Testis (tissue), 5 donors: ENCODE measurements at places on chromosomes 5 and 9. TPM values are rescaled to one million over a fixed set of nuclear protein-coding genes. Genes with fewer than 3 reads are reported as not detected.

FOXD1 gene
- 7.4 TPM for total RNA-seq

FABP6 gene
- 0.94 TPM for total RNA-seq

IRX2 gene
- 15.1 TPM for total RNA-seq

SPINK6 gene
- total RNA-seq = not detected

CMBL gene
- 4.3 TPM for total RNA-seq

ARHGEF39 gene
- 2.2 TPM for total RNA-seq

FAT2 gene
- 10.3 TPM for total RNA-seq

CDK9 gene
- 163 TPM for total RNA-seq

CDH6 gene
- 0.68 TPM for total RNA-seq

HK3 gene
- 6.4 TPM for total RNA-seq

- no peaks in the 10 kb centered on the region for H3K4me1 ChIP-seq
- peak; percentile 31 for DNase-seq
- no peaks in the 10 kb centered on the region for H3K27me3 ChIP-seq
- no peak overlapping the region for H3K27ac ChIP-seq
- H3K4me3 ChIP-seq = no peak overlapping the region
These were observed 68.7 kb upstream of the CTSL start for GRCh38 chr9:87657190-87657589.

DNA sequence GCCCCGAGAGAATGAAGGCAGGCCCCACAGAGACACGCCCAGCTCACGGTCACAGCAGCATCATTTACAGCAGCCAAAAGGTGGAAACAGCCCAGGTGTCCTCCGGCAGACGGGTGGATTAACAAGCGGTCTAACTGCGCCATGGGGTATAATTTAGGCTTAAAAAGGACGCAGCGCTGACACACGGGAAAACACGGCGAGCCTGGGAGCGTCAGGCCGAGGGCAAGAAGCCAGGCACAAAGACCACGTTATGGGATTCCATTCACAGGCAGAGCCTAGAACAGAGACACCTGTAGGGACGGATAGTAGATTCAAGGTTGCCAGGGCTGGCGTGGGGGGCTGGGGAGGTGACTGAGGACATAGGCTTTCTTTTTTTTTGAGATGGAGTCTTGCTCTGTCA lies 36.9 kb upstream of the TMEM250 start:
- H3K27ac ChIP-seq = no peak overlapping the region
- no peaks in the 10 kb centered on the region for H3K36me3 ChIP-seq
- DNase-seq = no peak
- no peaks in the 10 kb centered on the region for H3K27me3 ChIP-seq

DNA sequence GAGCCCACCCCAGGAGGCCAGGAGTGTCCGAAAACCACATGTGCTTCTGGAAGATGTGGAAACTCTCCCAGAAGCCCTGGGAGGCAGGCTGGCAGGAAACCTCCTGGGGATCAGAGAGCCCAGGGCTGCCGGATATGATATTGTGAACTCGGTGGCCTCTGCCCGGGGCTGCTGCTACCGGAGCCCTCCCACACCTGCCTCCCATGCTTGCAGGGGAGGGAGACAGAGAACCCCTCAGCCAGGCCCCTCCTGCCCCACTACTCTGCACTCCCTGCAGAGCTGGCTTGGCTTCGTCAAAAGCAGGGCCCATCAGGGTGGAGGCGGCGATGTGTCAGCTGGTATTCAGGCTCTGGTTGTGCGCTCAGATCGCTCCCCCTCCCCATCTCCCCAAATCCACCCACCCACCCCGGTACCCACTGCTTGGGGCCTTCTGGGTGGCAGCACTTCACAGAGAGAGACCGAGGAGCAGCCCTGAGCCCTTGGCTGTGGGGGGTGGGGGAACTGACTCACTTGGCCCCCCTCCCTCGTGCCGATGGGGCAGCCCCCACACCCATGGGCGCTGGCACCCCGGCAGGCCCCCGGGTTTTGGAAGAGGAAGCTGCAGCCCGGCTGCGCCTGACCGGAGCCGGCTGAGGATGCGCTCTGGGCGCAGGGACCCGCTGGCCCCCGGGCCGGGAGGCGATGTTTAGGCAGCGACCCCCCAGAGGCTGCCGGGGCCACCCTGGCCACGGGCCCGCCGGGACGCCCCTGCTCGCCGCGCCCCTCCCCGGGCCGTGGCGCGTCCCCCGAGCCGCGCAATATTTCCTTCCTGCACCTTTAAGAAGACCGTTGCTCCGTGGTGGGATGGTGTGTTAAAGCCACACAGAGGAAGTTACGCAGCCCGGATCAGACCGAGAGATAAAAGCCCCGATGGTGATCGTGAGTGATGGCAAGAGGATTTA lies 786 bp upstream of the NTNG2 start:
- H3K4me3 ChIP-seq = peak overlapping the region; percentile 54
- no peaks in the 10 kb centered on the region for H3K27me3 ChIP-seq
- no peak overlapping the region for H3K27ac ChIP-seq
- peak; percentile 58 for DNase-seq
- no peaks in the 10 kb centered on the region for H3K36me3 ChIP-seq

- no peaks in the 10 kb centered on the region for H3K27me3 ChIP-seq
- H3K27ac ChIP-seq = no peak overlapping the region
- H3K4me3 ChIP-seq = no peak overlapping the region
- no peaks in the 10 kb centered on the region for H3K4me1 ChIP-seq
These were observed 188.1 kb downstream of the RFX3 start for GRCh38 chr9:3337515-3338225.

DNA sequence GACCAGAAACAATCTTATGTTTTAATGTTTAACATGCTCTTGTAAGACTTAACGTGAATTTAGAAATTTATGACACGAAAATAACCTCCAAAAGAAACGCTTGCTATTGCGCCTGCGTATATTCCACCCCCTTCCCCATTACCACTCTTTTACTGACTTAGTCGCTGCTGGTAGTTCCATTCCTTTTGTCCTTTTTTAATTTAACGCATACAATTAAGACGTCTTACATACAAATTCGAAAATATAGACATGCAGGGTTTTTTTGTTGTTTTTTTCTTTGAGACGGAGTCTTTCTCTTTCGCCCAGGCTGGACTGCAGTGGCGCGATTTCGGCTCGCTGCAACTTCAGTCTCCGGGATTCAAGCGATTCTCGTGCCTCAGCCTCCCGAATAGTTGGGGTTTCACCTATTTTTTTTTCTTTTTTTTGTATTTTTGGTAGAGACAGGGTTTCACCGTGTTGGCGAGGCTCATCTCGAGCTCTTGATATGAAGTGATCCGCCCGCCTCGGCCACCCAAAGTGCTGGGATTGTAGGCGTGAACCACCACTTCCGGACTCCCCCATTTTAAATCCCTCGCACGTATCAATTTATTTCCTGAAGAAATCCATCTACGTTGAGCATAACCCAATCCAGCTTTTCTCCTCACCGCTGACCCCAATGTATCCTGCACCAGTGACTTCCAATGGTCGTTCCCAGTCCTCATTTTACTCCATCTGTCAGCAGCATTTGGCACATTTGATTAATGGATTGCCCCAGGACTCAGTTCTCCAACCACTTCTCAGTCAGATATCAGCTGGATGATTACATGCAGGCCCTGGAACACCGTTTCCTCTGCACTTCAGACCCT lies 684 bp upstream of the MED7 start:
- no peaks in the 10 kb centered on the region for H3K27me3 ChIP-seq
- H3K4me3 ChIP-seq = peak overlapping the region; percentile 92
- DNase-seq = peak; percentile 64
- H3K4me1 ChIP-seq = peaks cover 8% of the 10 kb centered on the region

- DNase-seq = peak; percentile 44
- H3K4me1 ChIP-seq = peaks cover 5% of the 10 kb centered on the region
- no peaks in the 10 kb centered on the region for H3K36me3 ChIP-seq
- no peaks in the 10 kb centered on the region for H3K27me3 ChIP-seq
- peak overlapping the region; percentile 90 for H3K27ac ChIP-seq
- peak overlapping the region; percentile 86 for H3K4me3 ChIP-seq
These were observed 661 bp upstream of the SLC25A51 start for GRCh38 chr9:37904445-37905130.

DNA sequence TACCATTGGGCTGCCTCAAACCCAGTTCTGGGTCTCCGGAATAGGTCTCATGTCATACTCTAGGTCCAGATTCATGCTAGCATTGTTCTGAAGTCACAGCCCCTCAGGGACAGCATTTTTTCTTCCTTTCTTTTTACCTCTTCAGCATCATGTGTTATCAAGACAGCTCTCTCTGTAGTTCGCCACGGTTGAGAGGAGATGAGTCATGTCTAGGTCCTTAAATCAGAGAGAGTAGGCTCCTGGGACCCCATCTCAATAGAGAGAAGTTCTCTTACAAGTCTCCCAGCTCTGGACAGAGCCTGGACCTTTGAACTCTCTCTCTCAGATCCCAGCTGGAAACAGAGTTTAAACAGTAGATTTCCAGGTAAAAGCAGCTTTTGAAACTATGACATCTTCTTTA lies 332.4 kb upstream of the CD180 start:
- H3K4me3 ChIP-seq = no peak overlapping the region
- H3K27ac ChIP-seq = no peak overlapping the region
- no peaks in the 10 kb centered on the region for H3K36me3 ChIP-seq
- H3K4me1 ChIP-seq = no peaks in the 10 kb centered on the region
- no peak for DNase-seq

DNA sequence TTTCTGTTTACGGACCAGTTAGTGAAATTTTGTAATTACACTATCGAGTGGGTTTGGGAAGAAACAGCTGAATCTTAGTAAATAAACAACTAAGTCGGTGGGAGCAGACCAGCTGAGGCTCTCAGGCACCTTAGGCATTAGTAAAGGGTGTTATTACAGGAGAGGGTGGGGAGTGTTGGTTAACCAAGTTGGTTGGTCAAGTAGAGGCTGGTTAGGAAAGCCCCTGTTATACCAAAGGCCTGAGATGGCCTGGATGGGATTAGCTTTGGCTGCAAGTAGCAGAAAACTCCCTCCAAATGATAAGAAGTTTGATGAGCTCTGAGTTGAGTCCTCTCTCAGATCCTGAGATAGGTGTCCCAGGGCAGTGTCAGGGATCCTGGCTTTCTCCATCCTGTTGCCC lies 81.3 kb downstream of the PPARGC1B start:
- H3K4me1 ChIP-seq = peaks cover 6% of the 10 kb centered on the region
- H3K27me3 ChIP-seq = no peaks in the 10 kb centered on the region
- H3K4me3 ChIP-seq = no peak overlapping the region
- H3K27ac ChIP-seq = no peak overlapping the region

- no peaks in the 10 kb centered on the region for H3K36me3 ChIP-seq
- no peak overlapping the region for H3K27ac ChIP-seq
- no peak for DNase-seq
- no peak overlapping the region for H3K4me3 ChIP-seq
- no peaks in the 10 kb centered on the region for H3K27me3 ChIP-seq
These were observed 517.0 kb downstream of the AGTPBP1 start for GRCh38 chr9:85224729-85225128.

DNA sequence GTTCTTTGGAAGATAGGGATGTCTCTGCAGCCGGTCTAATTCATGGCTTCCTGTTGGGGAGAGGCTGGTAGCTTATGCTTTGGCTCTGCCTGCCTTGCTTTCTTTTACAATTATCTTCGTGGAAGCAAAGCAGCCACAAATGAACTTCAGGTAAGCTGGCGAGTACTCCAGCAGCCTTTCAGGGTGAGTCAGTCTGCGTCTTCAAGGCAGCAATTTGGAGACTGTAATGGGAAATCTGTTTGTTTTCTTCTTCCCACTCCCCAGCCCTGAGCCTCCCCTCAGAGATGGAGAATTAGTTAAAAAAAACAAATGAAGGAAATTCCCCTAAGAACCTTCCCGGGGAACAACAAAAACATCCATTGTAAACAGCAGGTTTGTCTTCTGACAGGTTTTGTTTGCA lies 100.1 kb downstream of the PSAT1 start:
- no peak for DNase-seq
- H3K4me1 ChIP-seq = no peaks in the 10 kb centered on the region
- no peaks in the 10 kb centered on the region for H3K27me3 ChIP-seq
- no peak overlapping the region for H3K4me3 ChIP-seq
- H3K27ac ChIP-seq = no peak overlapping the region

DNA sequence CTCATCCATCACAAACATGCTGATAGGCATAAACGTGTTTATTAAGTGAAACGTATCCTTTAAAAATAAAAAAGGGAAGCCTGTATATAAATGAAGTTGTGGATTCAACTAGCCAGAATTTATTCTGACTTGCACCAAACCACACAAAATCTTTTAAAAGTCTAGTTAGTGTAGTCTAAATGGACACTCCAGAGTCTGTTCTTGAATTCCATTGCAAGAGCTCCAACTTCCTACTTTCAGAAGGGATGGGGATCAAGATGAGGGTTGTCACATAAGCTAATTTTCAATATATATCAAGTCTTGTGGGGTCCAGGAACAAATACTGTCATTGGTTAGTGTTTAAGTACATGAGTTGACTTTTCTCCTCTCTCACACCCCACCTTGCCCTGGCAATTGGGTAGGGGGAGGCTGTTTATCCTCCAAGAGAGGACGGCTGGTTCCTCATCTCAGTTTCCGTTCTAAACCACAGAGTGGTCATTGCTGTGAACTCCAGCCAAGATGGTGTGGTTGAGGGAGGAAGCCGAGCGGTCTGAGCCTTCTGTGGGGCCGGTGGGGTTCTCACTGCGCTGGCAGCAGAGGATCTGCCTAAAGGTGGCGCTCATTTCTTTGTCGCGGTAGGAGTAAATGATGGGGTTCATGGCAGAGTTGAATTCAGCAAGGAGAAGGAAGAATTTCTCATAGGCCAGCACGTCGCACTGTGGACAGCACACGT lies 163.2 kb downstream of the LPAR1 start:
- no peaks in the 10 kb centered on the region for H3K27me3 ChIP-seq
- H3K27ac ChIP-seq = no peak overlapping the region
- H3K4me1 ChIP-seq = peaks cover under 1% of the 10 kb centered on the region

GRCh38 chr9:107118863-107119624 lies 164.0 kb upstream of the RAD23B start:
- no peak overlapping the region for H3K4me3 ChIP-seq
- H3K4me1 ChIP-seq = no peaks in the 10 kb centered on the region
- H3K36me3 ChIP-seq = no peaks in the 10 kb centered on the region
- no peak overlapping the region for H3K27ac ChIP-seq
- no peaks in the 10 kb centered on the region for H3K27me3 ChIP-seq
- DNase-seq = no peak
